ENCODE measurements at places on chromosomes 11 and 22.
A peak's percentile ranks its signal among the peaks of the same experiment; 100 is the strongest.

DNA sequence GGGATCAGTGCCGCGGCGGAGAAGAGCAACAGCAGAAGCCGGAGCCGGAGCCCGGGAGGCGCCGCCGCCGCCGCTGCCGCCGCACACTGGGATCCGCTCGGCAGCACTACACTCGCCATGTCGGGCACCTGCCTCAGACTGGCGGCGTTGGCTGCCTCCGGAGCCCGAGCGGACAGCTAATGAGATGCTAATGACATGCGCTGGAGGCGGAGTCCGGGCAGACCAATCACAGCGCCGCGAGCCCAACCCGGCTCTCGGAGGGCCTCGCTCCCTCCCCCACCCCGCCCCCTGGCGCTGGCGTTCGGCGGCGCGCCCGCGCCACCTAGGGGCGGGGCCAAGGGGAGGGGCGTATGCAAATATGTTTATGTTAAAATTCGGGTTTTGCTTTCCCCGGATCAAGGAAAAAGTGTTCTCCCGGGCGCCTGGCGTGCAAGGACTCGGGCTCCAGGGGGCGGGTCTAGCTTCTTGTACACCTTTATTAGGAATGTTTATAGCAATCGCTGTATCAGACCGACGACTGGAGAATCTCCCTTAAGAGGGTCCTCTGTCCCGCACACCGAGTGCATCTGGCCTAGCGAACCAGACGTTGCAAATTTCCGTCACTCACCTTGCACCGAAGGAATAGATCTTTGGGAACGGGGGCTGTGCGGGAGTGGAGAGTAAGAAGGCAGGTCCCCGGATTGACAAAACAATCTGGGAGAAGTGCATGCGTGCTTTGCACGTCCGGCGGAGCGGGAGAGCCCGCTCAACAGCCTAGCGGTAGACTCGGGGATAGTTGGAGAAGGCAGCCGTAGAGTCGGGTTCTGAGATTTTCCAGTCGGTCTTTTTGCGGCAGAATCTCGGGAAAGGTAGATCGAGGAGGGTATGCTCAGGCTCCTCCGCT lies at the start of gene CADM1:
TSS of gene CADM1 (minus strand) at position 140 of the 883 bp plus-strand sequence.
- DNase-seq, result peak; percentile 83

DNA sequence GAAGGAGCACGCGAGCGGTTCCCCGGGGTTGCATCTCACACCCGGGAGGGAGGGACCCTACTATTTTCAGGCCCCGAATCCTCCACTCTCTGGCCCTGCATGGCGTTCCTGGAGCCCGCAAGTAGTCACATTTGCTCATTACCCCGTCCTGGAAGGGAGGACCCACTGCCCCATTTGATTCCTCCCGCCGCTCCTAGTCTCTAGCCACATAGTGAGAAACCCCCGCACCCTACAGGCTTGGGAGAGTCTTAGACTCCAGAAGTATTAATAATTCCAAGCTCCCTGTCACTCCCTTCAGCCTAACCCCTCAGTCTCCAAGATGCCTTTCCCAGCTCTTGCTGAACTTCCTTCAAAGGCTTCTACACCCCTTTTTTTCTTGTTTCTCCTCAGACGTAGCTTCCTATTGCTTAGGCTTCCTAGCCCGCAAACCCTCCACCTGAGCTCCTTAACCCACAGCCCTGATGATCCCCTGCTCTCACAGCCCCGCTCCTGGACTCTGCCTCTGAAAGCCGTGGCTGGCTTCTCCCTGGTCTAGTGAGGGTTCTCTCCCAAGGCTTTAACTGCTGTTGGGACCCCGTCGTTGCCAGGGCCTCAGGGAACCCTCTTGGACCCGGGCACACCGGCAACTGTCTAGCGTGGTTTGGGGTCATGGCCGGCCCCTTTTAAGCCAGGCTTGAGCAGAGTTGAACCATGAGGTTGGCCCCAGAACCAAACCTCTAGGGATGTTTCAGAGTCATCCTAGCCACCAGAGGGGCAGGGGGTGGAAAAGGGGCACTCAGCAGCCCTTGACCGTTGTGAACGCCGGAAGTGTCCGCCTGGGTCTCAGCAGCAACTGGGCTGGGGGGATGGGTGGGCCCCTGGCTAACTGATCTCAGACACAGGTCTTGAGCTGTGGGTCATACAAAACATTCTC lies 862 bp downstream of the GGA1 start:
- no peak for DNase-seq

- DNase-seq, result no peak
Observed at GRCh38 chr11:112968941-112969713, 7.9 kb downstream of the NCAM1 start.

DNA sequence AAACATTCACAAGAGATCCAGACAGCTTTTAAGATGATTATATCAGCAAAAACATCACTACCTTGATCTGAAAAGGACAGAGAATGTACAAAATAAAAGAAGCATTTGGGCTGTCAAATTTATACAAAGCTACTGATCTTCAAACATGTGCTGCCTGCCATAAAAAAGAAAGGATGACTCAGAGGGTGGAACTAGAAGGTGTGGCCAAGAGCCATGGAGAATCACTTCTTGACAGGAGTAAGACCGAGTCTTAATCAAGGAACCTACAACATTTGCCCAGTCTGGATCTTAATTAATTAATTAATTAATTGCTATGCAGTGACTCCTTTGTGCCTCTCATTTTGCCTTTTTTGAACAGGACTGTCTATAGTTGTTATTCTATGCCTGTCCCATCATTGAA lies 33.2 kb downstream of the C11orf96 start:
- DNase-seq, result no peak

- no peak for DNase-seq
Observed at GRCh38 chr22:23395530-23396361, 184.3 kb downstream of the IGLL1 start.

DNA sequence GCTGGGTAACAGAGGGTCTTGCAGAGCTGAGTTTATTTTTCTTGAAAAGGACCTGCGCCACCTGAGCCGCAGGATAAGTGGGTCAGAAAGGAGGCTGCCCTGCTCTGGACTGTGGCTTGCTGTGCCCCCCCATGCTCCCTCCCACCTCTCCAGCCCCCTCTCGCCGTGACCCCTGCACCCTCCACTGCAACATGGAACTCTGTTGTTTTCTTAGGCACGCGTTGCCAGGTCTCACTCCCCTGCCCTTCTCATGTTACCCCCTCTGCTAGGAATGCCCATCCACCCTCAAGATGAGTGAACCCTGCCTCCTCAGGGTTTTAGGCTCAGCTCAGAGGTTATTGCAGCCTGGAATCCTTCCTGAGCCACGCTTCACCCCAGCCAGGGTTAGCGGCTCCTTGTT lies 10.8 kb downstream of the ETS1 start:
- DNase-seq, result no peak

GRCh38 chr11:67006029-67006884 lies 16.7 kb upstream of the SYT12 start:
- peak; percentile 16 for DNase-seq

GRCh38 chr11:117640041-117640440 lies 157.0 kb downstream of the DSCAML1 start:
- no peak for DNase-seq

Measured in stimulated activated naive CD4-positive, alpha-beta T cell treated with Interleukin-2 at 50 U/mL for 16 hours (primary cell).